GDM1 (cell line): ENCODE measurements at places on chromosomes 2 and 18.

DNA sequence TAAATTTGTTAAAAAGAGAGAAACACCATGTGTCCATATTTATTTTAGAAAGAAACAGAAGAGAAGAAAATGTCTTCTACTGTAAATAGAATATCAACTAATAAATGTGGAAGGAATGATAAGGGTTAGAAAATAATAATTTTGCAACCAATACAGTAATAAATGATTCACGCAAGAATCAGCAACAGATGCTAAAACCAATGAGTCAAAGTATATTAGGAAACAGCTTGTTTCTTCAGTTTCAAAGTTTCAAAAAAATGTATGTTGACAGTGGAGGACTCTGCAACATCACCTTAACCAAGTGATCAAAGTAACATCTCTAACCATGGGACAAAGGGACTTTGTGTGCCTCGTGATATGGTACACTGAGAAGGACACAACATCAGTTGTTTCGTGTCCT lies 147.0 kb downstream of the TWIST2 start:
- no peak for DNase-seq

- no peak for DNase-seq
Observed at GRCh38 chr2:207437136-207437523, 92.6 kb upstream of the CREB1 start.

DNA sequence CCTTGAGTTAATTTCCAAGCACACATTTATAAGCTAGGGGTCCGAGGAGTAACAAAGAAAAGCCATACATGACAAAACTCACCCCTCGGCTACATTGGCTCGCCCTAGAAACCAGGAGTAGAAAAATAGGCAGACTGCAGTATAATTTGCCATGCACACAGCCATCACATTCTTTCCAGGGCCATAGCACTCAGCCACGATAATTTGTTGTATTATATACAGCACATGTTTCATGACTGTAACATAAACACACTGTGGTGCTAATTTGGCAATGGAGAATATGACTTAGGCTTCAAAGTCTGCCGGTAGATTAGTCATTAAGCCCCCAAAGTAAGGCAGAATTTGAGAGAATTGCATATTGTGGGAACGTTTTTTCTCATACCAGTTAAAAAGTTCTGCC lies 254.9 kb downstream of the ZNF521 start:
- no peak for DNase-seq

DNA sequence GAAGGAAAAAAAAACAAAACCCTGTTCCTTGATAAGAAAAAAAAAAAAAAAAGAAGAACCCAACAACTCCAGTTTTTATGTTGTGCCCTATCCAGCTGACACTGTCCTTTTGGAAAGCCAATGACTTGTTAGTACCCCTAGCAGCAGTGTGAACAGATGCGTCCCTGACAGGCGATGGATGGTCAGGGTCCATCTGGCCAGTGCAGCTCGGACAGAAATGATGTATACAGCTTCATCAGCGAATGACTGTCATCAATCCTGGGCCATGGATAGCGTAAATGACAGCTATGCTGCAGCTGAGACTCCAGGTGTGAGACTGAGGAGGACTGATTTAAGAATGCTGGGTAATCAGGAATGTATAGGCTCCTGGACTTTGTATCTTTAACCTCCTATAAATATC lies 318.8 kb upstream of the FIGN start:
- DNase-seq = no peak
